Purkinje cell (primary cell): ENCODE measurements at places on chromosomes 4 and X. TPM values are rescaled to one million over a fixed set of nuclear protein-coding genes. Genes with fewer than 3 reads are reported as not detected.

The XAGE1A gene
- polyA plus RNA-seq: not detected in 2 replicates

The CTAG1B gene
- not detected in 2 replicates for polyA plus RNA-seq

The HHIP gene
- polyA plus RNA-seq: 1.1 and 2.2 TPM in 2 replicates

The RAB39B gene
- 19.7 and 22.1 TPM in 2 replicates for polyA plus RNA-seq

The SSX1 gene
- not detected in 2 replicates for polyA plus RNA-seq

The HS3ST1 gene
- 2.4 and 6.5 TPM in 2 replicates for polyA plus RNA-seq

The DNAAF6 gene
- not detected in 2 replicates for polyA plus RNA-seq

The NHSL2 gene
- polyA plus RNA-seq: 1.8 and 3.0 TPM in 2 replicates

The ARX gene
- polyA plus RNA-seq: 0.66 and 2.2 TPM in 2 replicates
